ENCODE measurements at places on chromosomes 2 and 18.
A peak's percentile ranks its signal among the peaks of the same experiment; 100 is the strongest.

DNA sequence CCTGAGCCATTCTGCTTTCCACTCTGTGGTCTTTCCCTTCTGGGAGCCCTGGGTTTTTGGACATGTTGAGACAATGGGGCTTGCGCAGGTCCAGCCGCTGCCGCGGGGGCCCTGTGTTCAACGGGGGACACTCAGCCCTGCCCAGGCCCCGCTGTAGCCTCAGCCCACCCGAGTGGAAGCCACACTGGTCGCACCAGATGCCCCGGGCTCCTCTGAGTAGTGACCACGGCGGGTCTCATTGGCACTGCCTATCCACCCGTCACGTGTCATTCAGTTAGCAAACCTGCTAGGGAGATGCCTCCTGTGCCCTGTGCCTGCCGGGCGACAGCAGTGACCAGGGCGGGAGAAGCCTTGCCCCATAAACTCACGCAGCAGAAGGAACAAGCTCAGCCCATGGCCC, 19.1 kb downstream of the D2HGDH start:
- no peak for DNase-seq

DNA sequence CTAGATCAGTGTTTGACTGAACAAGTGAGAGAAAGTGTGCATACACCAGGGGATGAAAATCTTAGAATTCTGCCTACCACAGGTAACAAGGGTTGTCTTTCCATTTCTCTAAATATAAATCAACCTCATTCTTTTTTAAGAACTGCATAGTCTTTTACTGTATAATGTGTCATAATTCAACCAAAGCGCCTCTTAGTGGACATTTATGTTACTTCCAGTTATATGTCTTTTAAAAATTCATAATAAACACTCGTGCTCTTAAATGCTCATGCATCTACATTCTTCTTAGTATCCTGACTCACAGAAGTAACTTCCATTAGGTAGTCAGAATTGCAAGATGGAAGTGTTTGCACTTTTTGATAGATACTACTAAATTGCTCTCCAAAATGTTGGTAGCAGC, 76.2 kb downstream of the CHRNA1 start:
- peak; percentile 48 for DNase-seq

DNA sequence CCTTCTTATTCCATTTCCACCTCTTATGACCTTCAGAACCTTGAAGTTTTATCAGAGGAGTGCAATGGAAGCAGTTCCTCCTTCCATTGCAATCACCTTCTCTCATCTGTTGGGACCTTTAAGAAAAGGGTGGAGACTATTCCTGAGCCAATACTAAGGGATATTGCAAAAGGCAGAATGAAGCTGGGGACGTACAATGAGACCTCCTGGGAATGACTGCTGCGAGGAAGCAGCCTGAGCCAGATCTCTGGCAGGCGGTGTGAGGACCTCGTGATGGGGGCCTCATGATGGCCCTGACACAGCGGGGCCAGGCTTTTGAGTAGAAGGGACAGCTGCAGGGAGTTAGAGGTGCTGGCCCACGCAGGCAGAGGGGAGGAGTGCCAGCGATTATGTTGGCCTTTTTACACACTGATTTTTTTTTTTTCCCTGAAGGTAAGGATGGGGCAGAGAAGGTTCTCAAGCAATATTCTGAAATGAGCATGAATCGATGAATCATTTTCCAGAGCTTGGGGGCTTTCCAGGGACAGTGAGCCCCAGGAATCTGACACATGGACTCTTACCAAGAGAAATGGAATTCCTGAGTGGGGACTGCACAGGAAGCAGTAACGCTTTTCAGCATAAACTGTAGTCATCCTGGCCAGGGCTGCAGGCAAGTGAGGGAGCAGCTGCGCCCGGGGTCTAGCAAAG, 40.0 kb upstream of the LAPTM4A start:
- no peak for DNase-seq

- DNase-seq, result no peak
Measured at GRCh38 chr2:160387558-160388262, 105.9 kb downstream of the RBMS1 start.

DNA sequence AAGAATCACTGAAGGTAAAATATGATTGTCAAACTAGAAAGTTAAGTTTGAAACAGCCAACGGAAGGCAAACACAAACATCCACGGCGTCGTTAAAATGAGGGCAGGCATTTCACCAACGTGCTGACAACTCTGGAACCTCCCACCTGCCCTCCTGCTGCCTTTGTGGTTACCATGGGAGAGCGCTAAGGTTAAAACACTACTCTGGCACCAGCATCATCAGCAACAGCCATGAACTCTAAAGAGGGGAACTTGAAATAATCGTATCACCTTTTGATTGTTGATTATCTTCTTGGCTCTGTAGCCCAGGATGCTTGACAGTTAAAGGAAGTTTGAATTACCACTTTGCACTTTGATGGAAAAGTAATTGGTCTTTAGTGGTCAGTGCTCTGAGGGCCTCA, 34.7 kb downstream of the CYB5A start:
- no peak for DNase-seq

DNA sequence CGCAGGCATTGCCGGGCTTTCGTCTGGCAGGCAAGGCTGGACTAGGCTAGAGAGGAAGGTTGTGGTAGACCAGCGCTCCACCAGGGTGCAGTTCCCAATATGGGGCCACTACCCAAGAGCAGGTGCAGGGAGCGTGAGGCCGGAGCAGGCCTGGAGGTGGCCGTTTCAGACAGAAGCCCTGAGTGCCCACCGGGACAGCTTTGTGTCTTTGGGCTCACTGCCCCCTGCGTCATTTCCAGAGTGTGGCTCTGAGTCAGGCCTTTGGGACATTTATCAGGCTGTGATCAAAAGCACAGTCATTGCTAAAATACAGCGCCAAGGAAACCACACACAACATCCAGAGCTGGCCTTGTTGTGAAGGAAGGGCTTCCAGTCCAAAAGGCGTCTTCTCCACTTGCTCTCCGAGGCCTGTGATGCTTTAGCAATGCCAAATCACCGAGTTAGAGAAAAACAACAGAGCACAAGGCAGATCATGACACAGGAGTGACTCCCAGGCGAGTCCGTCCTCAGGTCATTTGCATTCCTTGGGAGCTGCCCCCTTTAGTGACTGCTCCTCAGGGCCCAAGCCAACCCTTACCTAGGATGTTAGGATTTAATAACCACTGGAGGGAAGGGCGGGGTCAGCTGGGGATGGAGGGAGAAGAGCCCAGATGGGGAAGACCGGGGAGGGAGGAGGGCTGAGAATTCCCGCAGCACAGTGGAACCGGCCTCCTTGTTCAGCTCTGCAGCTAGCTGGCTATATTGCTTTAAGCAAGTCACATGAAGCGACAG, 42.3 kb downstream of the RFX8 start:
- no peak for DNase-seq

GRCh38 chr18:10895976-10896375, 253.4 kb downstream of the PIEZO2 start:
- DNase-seq, result no peak

DNA sequence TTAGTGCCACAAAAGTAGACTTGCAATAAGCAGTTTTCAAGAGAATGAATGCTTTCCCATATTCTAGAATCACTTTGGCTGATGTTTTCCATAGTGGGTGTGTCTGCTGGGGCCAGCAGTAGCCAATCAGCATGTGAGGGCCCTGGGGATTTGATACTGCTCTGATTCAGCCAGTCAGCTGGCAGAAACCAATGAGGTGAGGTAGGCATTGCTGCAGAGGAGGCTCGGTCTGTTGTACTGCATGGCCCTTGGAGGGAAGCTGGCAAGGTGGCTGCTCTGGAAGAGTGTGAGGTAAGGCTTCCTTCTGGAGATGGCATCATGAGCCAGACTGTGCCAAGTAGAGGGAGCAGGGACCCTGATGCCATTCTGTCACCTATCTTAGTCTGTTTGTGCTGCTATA, 22.7 kb downstream of the TMEM87B start:
- DNase-seq, result no peak

DNA sequence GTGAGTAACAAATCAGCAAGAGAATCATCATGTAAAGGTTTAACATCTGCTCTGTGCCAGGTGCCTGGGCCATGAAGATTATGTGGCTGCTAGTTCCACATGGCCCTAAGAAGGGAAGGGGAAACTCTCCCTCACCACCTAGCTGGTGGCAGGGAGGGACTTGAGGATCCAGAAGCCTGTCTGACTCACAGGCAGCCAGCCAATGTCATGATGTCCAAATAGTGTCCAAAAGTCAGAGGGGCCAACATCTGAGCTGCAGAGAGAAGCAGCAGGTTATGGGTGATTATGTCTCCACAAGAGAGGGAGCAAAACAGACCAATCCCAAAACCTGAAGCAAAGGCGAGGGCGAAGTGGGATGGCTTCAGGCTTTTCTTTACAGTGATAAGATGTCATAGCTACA, 61.9 kb upstream of the SPP2 start:
- no peak for DNase-seq

DNA sequence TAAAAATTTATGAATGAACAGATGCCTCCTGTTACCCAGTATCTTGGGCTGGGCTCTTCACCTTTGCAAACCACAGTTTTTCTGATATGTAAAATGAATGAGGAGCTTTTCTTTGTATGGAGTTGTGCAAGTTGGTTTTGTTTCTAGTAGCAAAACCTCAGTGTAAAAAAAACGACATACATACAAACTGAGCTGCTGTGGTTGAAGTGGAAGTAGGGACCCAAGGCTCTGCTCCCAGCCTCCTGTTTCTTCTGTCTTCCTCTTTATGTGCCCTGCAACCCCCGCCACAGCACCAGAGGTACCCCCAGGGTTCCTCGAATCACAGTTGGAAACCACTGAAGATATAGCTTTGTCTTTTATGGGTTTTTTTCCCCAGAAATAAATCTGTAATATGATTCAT, 118.1 kb downstream of the MYO1B start:
- DNase-seq, result no peak

DNA sequence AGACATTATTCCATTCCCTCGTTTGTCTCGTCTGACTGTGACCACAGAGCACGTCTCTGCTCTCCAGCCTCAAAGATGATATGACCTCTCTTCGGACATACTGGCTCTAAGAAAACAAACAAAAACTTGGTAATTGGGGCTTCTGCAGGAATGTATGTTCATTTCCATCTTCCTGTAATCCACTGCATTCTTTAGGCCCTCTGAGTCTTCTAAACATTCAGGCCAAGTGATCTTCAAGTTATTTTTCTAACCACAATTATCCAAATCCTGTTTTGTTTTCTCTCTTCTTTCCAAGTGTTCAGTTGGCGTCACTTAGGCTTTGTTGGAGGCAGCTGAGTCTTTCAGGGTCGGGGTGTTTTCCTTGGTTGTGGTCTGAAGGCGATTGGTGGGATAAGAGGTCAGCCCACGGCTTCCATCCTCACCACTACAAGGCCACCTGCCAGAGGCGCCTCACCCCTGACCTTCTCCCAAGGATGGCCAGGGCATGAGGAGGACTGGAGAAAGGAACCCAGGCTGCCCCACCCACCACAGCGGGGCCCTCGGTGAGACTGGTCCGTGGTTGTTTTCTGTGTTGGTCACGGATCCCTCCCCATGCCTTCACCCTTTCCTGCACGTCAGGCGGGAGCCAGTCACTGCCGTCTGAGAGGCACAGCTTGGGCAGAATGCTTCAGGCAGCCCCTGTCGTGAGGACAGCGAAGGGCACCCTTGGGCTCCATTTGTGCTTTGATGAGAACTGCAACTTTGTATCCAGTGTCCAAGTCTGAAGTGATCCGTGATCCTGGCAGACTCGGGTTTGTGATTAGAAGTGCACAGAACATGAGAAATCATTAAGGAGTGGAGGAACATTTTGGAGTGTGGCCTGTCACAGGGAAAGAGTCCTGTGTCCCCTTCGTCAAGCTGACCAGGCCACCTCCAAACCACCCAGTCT, 88.6 kb upstream of the FHL2 start:
- DNase-seq, result no peak

GRCh38 chr18:53911200-53911599, 313.3 kb downstream of the MBD2 start:
- DNase-seq, result no peak

GRCh38 chr2:62706721-62707521, 1.4 kb downstream of the EHBP1 start:
- DNase-seq, result no peak

DNA sequence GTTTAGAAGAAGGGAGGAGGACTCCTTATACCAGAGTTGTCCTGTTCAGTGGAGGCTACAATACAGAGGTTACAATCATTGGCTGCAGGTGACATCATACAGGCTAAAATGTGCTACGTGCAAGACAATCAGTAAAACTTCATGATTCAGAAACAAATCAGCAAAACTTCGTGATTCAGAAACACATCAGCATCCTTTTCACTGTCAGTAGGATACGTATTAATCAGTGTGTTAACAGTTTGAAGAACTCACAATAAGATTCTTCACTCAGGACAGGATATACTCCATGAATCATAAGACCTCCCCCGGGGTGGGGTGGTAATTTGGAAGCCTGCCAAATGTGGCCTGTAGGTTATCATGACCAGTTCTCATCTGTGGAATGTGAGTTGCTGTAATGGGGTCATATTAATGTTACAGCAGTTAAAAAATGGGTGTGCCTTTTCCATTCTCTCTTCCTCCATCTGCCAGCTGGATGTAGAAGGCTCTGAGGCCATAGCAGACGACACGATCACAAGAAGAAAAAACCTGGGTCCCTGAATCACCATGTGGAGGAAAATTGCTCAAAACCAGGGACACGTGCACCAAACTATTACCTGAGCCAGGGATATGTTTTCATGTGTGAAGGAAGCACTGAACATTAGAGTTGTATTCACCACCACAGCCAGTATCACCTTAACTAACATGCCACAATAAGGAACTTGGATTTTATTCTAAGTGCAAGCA, 134.8 kb upstream of the CREB1 start:
- DNase-seq, result peak; percentile 5

DNA sequence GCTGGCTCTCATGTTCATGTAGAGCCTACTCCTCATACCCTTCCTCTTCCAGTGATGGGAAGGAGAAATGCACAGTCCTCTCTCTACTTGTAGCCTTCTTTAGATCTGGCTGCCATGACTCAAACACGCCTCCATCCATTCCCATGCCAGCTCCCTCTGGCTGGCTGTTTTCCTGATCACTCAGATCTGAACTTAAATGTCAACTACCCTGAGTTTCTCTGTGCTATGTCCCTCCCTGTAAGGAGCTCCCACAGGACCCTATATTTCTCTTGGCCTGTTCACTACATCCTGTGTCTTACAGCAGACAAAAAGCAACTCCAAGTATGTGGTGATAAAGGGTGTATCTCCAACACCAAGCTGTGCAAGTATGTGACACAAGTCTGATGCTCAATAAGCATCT, 152.4 kb downstream of the TCF4 start:
- no peak for DNase-seq

GRCh38 chr2:186991766-186992417, 142.9 kb upstream of the ZSWIM2 start:
- no peak for DNase-seq

DNA sequence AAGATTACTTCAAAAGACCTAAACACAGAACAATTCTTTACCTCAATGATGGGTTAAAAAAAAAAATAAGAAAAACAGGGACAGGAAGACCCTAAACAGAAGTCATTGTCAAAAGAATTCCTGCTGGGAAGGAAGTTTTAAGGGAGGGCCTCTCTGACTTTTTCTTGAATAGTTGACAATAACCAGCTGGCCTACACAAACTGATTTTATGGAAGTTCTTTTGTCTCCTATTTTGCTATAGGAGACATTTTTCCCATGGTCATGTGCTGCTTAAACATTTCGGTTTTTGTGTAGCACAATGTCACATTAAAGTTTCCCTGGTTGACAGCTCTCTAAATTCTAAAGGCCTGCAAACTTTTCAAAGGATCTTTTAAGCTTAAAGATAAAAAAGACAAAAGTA, 55.3 kb downstream of the RFTN2 start:
- DNase-seq, result no peak

All from bone marrow (tissue), 2 donors.